ENCODE measurements at places on chromosomes 1 and 21.

- DNase-seq, result no peak
These were observed 313.1 kb upstream of the DAB1 start for GRCh38 chr1:57736940-57737339.

- DNase-seq, result no peak
These were observed 88.2 kb downstream of the IARS2 start for GRCh38 chr1:220182111-220182510.

DNA sequence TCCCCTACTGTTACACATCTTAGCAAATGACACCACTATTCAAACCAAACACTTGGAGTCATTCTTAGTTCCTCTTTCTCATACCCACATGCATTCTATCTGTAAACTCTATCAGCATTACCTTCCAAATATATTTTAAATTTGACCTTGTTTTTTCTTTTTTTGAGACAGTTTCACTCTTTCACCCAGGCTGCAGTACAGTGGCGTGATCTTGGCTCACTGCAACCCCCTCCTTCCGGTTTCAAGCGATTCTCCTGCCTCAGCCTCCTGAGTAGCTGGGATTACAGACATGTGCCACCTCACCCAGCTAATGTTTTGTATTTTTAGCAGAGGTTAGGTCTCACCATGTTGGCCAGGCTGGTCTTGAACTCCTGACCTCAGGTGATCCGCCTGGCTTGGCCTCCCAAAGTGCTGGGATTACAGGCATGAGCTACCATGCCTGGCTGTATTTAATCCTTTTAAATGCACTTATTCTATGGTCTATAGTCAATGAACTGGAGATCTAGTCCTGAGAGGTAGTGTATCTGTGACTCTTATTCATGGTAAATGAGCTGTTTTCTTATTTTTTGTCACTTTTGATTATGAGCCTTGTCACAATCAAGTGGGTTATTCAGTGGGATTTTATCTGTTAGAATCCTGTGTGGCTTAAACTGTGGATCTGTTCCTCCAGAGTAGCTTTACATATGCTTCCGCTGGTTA is 73.1 kb downstream of the GATAD2B start:
- no peak for DNase-seq

- no peak for DNase-seq
These were observed 15.4 kb downstream of the RABGAP1L start for GRCh38 chr1:174174461-174175329.

DNA sequence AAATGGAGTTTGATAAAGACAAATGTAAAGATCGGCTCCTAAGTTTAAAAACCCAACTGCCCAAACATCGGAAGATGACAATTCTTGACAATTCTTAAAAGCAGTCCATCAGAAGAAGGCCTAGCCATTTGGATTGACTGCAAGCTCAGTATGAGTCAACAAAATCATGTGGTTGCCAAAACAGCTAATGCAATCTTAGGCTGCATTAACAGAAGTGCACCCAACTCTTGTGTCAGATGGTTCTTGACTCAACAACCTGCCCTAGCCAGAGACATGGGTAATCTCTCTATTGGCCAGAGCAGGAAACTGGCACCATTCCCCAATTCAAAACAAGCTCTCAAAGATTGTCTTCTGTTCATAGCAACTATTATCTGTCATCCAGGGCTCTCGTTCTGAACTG is 9.9 kb upstream of the NCF2 start:
- no peak for DNase-seq

DNA sequence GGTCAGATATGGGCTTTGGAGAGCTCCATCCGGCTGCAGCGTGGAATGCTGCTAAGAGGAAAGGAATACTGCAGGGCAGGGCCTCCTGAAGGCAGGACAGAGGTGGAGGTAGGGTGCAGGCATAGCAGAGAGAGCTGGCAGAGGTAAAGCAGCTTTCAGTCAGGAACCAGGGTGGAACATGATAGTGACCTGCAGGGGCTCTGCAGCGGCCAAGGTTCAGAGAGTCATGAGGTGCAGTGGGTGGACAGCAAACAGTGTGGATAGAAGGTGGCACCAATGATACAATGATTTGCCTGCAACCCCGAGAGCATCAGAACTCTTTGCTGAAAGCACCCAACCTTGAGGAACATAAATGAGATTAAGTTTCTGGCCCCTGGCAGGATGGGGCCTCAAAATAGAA is 119.3 kb downstream of the BEND5 start:
- DNase-seq, result no peak

DNA sequence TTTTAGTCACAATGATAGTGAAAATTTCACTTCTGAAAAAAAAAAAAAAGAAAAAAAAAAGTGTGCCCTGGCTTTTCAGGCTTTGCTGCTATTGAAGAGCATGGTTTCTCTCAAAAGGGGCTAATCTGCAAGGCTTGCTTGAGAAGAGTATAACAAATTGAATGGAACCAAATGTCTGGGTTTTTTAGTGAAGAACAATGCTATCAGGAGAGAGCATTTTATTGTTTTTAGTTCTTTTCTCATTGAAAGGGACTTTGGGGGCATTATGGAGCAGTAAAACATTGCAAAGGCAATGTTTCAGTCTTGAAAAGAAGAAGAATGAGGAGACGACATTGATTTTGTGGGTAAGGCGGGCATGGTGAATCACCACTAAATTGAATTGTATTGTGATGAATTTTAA is 28.2 kb downstream of the VCAM1 start:
- no peak for DNase-seq

DNA sequence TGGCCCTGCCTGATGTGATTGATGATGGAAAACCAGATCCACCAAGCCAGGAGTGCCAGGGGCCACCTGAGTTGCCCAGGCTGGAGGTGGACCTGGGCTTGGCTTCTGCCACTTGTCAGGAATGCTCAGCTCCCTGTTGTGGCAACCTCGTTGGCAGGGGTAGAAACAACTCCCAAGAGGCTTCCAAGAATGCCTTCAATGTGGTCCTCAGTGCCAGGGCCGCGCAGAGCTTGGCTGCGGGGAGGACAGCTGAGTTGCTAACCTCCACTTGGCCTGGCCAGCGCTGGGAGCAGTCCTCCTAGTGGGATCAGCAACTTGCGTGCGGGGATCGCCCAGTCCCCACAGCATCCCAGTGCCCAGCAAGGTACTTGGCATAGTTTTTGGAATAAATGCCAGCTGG is 9.0 kb downstream of the MYOM3 start:
- DNase-seq, result no peak

GRCh38 chr1:181073638-181074037 is 14.9 kb upstream of the IER5 start:
- DNase-seq, result no peak

GRCh38 chr1:224554620-224555259 is 61.4 kb upstream of the CNIH3 start:
- DNase-seq, result no peak

DNA sequence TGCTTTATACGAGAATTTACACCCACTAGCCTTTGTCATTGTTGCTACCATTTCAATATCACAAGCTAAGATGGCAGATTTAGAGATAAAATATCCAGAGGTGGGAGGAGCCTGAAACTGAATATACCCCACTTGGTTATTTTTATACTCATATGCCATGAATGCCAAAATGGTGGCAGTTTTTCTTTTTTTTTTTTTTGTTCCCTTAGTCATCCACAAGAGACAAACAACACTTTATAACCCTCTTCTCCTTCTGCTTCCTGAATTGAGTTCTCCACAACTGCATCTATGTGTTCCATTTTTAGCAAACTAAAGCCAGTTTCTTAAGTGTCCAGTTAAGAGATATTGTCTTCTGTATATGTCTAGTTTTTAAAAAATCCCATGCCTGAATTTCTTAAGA is 558.4 kb downstream of the LMO4 start:
- no peak for DNase-seq

DNA sequence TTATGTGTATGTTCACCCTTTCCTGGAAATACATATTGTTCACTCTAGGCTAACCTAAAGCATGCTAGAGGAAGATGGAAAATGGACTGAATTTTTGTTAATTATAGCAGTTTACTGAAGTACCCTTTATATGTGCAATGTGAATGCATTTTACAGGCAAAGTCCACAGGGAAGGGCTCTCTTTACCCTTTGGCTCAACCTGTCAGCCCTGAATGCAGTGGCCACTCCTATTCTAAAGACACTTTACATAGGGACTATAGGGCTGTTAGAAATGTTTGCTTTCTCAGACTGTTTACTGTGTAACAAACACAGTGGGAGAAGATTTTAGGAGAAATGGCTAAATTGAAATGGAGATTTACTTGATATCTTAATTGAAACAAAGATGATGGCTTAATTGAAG is 78.5 kb downstream of the BRINP2 start:
- DNase-seq, result no peak

GRCh38 chr1:213688655-213689054 is 299.1 kb upstream of the PROX1 start:
- no peak for DNase-seq

- DNase-seq, result no peak
These were observed 4.8 kb downstream of the CCDC24 start for GRCh38 chr1:43995984-43996732.

GRCh38 chr21:29271927-29272333 is 26.8 kb upstream of the BACH1 start:
- DNase-seq, result no peak

GRCh38 chr1:58620926-58621325 is 43.9 kb upstream of the TACSTD2 start:
- DNase-seq, result no peak

GRCh38 chr21:34221331-34222030 is 142.3 kb upstream of the KCNE2 start:
- no peak for DNase-seq

- no peak for DNase-seq
These were observed 31.6 kb upstream of the PAX7 start for GRCh38 chr1:18599086-18599485.

- no peak for DNase-seq
These were observed 67.3 kb downstream of the VAV3 start for GRCh38 chr1:107897438-107898345.

GRCh38 chr1:39922251-39922688 is 20.6 kb upstream of the MYCL start:
- no peak for DNase-seq

- DNase-seq, result no peak
These were observed 12.9 kb downstream of the LRRN2 start for GRCh38 chr1:204672482-204673121.

DNA sequence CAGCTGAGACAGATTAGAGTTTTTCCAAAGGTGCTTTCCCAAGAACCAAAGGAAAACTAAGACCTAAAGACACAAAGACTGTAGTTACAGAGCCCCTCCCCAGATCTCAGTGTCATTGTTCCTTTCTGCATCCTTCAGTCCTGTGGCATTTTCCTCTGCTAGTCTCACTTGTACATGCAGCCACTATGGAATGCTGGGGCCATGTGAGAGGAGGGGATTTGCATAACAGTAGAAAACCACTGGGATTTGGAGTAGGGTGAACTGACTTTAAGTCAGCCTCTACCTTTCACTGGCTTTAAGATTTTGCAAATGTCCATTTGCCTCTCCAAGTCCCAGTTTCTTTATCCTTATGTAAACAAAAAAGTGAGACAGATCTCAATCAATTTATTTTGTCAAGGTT is 119.4 kb upstream of the F3 start:
- no peak for DNase-seq

- no peak for DNase-seq
These were observed 79.0 kb upstream of the DNAH14 start for GRCh38 chr1:224850446-224850845.

- DNase-seq, result no peak
These were observed 1.6 kb downstream of the RAB4A start for GRCh38 chr1:229272164-229273158.

- DNase-seq, result no peak
These were observed 41.1 kb downstream of the SUSD4 start for GRCh38 chr1:223322868-223323267.

GRCh38 chr1:30955448-30956015 is 47.0 kb upstream of the SDC3 start:
- DNase-seq, result no peak

GRCh38 chr21:17781524-17781923 is 37.6 kb downstream of the C21orf91 start:
- DNase-seq, result no peak

DNA sequence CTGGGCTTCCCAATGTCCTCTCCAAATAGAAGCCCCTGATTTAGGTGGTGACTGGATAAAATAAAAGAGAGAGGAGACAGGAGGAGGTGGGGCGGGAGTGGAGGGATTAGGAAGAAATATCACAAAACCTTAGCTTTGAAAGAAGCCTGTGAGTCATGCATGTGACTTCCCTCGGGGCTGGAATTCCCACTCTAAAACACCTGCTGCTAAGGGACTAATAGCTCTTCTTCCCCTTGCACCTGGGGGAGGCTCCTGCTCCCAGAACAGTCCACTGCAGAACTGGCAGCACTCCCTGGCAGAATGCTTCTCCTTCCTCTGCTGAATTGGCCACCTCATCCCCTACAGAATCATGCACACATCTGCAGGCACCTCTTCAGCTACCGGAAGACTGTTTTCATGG is 207.2 kb downstream of the ATG4C start:
- DNase-seq, result no peak

DNA sequence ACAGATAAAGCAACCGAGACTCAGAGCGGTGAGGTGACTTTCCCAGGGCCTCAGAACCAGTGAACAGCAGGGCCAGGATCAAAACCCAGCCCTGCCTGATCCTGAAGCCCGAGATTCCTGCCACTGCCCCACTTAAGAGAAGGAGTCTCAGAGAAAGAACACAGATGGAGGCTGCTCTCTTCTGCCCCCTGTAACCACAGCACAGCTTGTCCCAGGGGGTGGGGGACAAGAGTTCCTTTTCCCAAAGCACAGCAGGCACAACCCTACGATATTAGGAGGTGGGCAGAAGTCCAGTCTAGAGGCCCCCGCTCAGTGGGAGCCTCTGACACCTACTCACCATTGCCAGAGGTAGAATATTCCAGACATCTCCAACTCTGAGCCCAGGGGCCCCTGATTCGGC is 24.0 kb upstream of the VWA5B1 start:
- no peak for DNase-seq

DNA sequence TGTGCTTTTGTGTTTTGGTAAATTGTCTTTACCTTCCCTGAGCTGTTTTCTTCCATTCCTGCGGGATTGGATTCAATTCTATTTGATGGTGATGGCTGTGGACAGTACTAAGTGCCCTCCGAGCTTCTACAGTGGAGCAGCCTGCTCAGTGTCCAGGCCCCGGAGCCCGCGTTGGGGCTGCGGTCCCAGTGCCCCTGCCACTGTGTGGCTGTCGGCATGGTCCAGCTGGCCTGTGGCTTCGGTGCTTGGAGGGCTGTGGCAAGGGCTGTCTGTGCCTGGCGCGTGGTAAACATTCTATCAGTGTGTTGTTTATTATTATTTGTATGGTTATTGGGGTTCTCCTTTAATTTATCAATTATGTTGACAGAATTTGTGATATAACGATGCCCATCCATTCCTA is 109.1 kb upstream of the COL6A1 start:
- DNase-seq, result no peak

- DNase-seq, result no peak
These were observed 91.3 kb downstream of the DENND1B start for GRCh38 chr1:197683895-197684553.

- peak; percentile 81 for DNase-seq
These were observed 22.7 kb downstream of the NCF2 start for GRCh38 chr1:183567584-183567983.

DNA sequence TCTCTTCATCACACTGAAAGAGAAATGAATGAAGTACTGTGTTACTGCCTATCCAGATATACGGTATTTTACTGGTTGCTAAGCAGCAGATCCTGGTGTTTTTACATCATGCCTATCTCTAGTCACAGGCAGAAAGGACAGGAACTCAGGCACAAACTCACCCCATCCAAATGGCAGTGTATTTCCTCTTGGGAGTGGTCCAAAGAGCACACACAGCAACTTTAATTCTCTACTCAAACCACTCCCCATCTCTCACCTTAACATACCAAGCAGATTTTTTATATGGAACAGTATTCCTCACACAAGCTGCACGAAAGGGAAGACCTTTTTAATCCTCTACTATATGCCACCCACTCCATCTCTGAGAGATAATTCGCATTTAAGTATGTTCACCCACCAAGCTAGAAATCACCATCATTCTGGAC is 27.3 kb downstream of the EIF4G3 start:
- no peak for DNase-seq

Data from upper lobe of right lung (tissue), 1 donor.